Fibroblast of pulmonary artery (primary cell): ENCODE measurements at places on chromosomes 2 and 18.

DNA sequence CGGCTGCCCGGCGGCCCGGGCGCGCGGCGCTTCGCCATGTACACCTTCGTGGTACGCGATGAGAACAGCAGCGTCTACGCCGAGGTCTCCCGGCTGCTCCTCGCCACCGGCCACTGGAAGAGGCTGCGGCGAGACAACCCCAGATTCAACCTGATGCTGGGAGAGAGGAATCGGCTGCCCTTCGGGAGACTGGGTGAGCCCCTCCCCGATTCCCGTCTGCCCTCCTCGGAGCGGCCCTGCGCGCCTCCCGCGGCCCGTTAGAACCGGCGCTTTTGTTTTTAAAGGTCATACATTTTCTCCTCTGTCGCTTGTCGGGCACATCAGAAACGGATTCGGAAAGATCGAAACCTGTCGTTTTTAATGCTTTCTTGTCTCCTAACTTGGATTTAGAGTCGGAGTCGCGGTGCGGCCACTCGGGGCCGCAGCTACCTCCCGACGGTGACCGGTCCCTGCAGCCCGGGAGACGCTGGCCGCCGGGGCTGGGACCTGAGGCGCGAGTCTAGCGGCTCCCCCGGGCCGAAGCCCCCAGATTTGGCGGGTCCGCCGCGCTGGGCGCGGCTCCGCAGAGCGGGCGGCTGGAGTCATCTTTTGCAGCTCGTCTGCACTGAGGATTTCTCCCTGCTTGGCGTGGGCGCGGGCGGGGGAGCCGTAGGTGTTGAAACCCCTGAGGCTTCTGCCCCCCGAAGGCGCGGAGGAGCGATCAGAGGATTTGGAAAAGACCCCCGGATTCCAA, 519 bp downstream of the TTL start:
- DNase-seq, result peak; percentile 48

DNA sequence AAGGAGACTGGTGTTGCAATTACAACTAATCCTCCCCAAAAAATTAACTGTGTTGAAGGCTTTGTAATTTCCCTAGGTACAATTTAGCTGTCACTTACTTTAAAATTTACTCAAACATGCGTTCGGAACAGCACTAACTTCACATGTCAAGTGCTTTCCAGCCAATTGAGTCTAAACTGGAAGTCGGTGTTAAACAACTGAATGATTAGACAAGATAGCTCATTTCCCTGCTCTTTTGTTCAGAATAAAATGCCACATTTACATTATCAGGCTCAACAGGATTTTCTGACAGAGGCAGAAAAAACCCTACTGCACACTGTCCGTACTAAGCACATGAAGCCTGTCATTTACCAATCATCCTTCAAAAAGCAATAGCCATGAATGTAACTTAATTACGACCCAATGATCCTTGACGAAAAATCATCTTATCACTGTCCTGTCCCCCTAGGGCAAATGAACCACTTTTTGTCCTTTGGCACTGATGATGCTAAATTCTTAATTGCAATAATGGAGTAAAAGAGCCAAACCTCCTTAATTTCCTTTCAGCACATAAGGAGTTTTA, 56.0 kb downstream of the LRPPRC start:
- DNase-seq, result no peak

GRCh38 chr2:43448822-43449110, 147.1 kb downstream of the THADA start:
- DNase-seq, result no peak

DNA sequence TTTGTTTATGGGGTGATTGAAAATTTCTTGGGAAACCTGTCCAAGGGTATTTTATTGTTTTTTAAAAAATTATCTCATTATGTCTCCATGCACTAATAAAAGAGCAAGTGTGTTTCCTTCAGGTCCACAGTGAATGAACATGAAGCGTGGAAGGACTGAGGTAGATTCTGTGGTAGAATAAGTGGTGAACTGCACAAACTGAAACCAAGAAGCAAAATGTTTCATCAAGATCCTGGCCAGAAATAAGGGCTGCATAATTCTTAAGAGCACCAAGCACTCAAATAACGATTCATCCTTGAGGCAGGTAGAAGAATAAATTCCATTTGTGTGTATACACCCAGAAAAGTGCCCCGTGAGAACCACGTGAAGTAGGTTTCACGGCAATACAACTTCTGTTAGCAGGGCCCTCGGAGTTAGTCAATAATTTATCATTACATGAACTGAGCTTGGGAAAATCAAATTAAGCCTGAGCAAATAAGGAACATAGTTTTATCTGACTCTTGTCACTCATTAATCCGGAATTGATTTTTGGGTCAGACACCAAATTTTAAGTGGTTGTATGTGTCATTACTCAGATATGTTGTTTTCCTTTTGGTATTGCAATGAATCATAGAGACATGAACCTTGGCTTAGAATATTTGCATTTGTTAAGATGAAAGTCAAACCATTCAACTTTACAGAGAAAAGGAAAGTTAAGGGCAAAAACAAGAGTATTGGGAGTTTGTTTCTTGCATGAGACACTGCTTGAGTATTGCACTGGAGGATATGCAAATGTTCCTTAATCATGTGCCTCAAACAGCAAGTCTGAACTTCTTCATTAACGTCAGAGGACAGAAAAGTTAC, 472.6 kb upstream of the NETO1 start:
- peak; percentile 5 for DNase-seq

DNA sequence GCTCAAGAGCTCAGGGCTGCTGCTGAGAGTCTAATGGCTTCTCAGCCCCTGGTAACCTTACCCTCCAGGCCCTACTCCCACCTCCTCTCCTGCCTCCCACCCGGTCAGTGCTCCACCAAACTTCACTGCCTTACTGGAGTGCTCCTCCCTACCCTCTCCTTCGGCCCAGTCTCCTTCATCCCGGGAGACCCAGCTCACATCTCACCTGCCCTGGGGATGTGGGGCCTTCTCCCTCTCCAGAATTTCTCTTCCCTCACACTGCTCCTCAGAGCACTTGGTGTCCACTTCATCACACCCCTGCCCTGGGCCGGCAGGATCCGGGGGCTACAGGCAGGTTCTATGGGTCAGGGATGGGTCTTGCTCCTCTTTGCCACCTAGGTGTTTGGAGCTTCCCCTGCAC, 21.6 kb downstream of the PTPN18 start:
- DNase-seq, result no peak

- DNase-seq, result no peak
These were observed 806.4 kb downstream of the TRIB2 start for GRCh38 chr2:13522917-13523821.

DNA sequence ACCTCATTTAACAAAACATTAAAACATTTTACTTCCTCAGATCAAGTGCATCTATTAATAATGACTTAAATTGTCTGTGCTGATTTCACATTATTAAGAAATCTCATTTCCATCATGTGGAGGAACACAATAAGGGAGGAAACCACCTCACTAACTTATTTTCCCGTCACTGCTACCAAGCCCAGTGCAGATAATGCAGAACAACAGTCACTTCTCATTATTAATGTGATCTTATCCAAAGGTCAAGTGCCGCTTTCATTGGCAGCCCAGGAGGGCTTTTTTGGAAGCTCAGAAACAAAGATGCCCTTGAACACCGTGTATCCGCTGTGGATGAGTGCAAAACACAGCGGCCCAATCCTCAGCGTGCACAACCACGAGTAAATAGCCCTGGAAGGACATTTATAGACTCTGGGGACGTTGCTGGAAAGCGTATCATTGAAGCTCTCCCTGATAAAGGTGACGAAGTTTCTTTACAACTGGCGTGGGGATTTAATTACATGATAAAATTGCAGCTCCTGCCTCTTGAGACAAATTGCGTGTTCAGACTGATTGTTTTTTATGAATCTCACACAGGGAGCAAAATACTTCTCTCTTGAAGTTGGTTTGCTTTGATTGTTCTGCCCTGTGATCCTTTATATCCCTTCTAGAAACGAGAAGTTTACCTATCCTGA, 13.2 kb downstream of the ASB18 start:
- no peak for DNase-seq
